Urinary bladder (tissue), 4 donors: ENCODE measurements at places on chromosomes 11 and 22. TPM values are rescaled to one million over a fixed set of nuclear protein-coding genes. Genes with fewer than 3 reads are reported as not detected.

Gene NDUFS3
- 40.0 TPM for total RNA-seq

Gene OR52E8
- not detected for total RNA-seq

Gene ADORA2A
- 3.6 TPM for total RNA-seq

Gene MMP1
- 0.53 TPM for total RNA-seq

Gene CENPM
- total RNA-seq, result 6.2 TPM

Gene NXPE4
- total RNA-seq, result not detected

Gene RFPL3
- total RNA-seq, result not detected

Gene SCGB1A1
- 9.5 TPM for total RNA-seq

GRCh38 chr11:27473017-27473406 lies 422 bp upstream of the LGR4 start:
- DNase-seq, result no peak

DNA sequence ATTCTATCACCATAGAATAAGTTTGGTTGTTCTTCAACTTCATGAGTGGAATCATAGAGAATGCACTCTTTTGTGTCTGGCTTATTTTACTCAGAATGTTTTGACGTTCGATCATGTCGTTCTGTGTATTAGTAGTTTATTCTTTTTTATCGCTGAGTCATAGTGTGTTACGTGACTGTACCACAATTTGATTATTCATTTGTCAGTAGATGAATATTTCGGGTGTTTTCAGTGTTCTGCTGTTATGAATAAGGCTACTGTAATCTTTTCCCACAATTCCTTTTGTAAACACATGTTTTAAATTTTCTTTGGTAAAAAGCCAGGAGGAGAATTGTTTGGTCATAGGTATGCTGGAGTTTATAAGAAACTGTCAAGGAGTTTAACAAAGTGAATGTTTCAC lies 279.9 kb upstream of the B3GAT1 start:
- DNase-seq, result no peak

GRCh38 chr11:86386746-86387145 lies 12.1 kb downstream of the CCDC81 start:
- DNase-seq, result no peak

- no peak for DNase-seq
Observed at GRCh38 chr11:75151346-75152047, 590 bp downstream of the SLCO2B1 start.

DNA sequence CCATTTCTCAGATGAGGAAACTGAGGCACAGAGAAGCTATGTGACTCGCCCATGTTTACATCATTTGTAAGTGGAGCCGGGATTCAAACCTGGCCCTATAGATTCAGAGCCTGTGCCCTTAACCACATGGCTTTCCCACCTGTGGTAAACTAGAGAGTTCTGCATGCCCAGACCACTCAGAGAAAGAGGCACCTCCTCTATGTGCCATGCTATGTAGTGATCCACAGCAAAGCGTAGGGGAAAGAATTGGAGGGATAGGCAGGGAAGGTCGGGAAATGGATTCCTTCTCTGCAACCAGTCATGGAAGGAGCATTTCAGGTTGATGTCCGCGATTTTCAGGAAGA lies 15.4 kb upstream of the POU2AF2 start:
- no peak for DNase-seq

DNA sequence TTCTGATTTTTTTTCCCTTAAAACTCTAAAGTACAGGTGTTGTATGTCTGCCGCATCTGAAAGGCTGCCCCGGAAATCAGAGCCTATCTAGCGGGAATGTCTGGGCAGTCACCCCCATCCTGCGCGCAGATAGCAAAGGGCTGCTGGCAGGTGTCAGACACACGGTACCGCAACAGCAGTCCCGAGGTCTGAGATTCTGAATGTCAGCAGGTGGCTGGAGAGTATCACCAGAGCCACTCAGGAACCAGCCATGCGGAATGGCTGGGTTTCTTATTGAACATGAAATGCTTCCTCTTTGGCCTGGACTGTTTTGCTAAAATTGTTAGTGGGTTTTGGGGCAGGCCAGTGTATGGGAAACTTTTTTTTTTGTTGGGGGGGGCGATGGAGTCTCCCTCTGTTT lies 53.3 kb downstream of the CERK start:
- no peak for DNase-seq

DNA sequence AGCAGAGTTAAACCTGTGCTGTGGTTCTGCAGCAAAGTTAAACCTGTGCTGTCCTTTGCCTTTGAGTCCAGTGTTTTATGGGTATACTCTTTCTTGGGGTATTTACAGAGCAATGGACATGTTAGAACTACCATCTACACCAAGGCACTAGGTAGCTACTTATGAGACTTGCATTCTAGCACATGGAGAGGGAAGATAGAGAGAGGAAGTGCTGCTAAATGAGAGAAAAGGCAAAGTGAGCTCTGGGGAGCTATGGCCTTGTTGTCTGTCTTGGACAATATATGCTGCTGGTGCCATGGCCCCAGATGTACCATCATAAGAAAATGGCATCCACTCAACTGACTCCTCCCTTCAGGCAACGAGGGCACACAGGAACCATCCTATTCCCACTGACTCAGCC lies 91.5 kb downstream of the SLC1A2 start:
- DNase-seq, result no peak

GRCh38 chr22:32823024-32823730 lies 21.7 kb downstream of the TIMP3 start:
- DNase-seq, result no peak

DNA sequence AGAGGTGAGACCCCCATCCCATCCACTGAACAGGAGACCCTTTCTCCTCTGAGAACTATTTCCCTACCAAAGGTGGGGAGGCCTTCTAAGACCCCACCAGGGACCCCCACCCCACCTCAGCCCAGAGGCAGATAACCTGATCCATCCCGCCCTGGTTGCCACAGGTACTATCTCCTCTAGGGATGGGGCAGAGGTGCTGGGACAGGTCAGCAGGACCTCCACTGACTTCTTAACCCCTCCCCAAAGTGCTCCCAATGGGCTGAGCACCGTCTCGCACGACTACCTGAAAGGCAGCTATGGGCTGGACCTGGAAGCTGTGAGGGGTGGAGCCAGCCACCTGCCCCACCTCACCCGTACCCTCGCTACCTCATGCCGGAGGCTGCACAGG lies 4.3 kb downstream of the INPPL1 start:
- DNase-seq, result no peak

- no peak for DNase-seq
Observed at GRCh38 chr11:29214833-29215232, 802.0 kb downstream of the KCNA4 start.

- DNase-seq, result no peak
Observed at GRCh38 chr11:77082838-77083565, 16.2 kb downstream of the CAPN5 start.

- no peak for DNase-seq
Observed at GRCh38 chr22:26239581-26239980, 70.3 kb downstream of the SEZ6L start.

DNA sequence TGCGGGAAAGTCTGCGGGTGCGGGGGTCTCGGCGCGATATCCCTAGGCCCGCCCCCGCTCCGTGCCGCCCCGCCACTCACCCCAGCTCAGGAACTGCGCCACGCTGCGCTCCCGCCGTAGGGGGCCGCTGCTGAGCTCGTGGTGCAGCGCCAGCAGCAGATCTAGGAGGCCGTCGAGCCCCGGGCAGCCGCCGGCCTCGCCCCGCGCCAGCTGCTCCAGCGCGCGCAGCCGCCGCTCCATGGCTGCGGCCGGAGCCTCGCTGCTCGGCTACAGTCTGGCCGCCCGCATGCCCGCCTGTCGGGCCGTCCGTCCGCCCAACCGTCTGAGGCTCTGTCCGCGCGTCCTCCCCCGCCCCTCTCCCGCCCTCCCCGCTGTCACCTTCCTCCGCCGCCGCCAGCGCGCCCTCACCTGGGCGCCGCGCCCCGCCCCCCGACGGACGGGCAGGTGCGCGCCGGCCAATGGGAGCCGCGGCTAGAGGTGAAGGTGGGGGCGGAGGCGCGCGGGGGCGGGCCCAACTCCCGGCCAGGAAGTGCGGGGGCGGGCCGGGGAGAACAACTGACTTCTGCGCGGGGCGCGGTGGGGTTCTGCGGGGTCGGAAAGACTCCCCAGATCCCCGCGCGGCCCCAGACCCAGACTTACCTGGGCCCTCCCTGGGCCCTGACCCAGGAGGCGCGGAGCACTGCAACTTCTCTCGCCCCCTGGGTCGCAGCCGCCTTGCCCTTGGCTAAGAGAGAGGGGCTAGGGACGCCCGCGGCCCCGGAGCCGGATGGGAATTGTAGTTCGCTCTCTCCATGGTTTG lies at the start of gene CDC42BPG:
CDC42BPG (minus strand) TSS at position 324 of the 799 bp plus-strand sequence; CDS start at position 240, 84 bp downstream.
- DNase-seq, result no peak
